Bronchus fibroblast of lung (primary cell): ENCODE measurements at places on chromosomes 2 and 18. TPM values are rescaled to one million over a fixed set of nuclear protein-coding genes. Genes with fewer than 3 reads are reported as not detected.

MAP4K4 gene
- 81.9 and 89.6 TPM in 2 replicates for total RNA-seq

TMEFF2 gene
- total RNA-seq = 17.0 and 19.3 TPM in 2 replicates

YPEL5 gene
- 22.7 and 23.8 TPM in 2 replicates for total RNA-seq

CXXC1 gene
- 43.6 and 46.9 TPM in 2 replicates for total RNA-seq

DSC3 gene
- 0.17 and 0.30 TPM in 2 replicates for total RNA-seq

TMEM247 gene
- total RNA-seq = not detected in 2 replicates

DNAJC5G gene
- total RNA-seq = not detected in 2 replicates

CRYGC gene
- total RNA-seq = not detected in 2 replicates

RBBP8 gene
- total RNA-seq = 21.7 and 27.1 TPM in 2 replicates

TTC32 gene
- total RNA-seq = 3.0 and 5.1 TPM in 2 replicates

ATOH8 gene
- total RNA-seq = 11.4 and 15.1 TPM in 2 replicates

MOCOS gene
- total RNA-seq = 6.1 and 6.4 TPM in 2 replicates

PPIG gene
- total RNA-seq = 11.6 and 12.9 TPM in 2 replicates

HOXD3 gene
- total RNA-seq = not detected in 2 replicates

SRBD1 gene
- 12.9 and 13.6 TPM in 2 replicates for total RNA-seq

MRPL30 gene
- total RNA-seq = 27.9 and 33.3 TPM in 2 replicates

ASB18 gene
- not detected in 2 replicates for total RNA-seq

IL1B gene
- total RNA-seq = 0.17 and 0.45 TPM in 2 replicates

CFLAR gene
- 19.5 and 24.7 TPM in 2 replicates for total RNA-seq

ANKRD62 gene
- not detected in 2 replicates for total RNA-seq

NFU1 gene
- 32.9 and 37.7 TPM in 2 replicates for total RNA-seq

CGREF1 gene
- 1.5 and 2.2 TPM in 2 replicates for total RNA-seq

C2orf15 gene
- not detected in 2 replicates for total RNA-seq

ACTG2 gene
- total RNA-seq = 16.5 and 24.8 TPM in 2 replicates

NYAP2 gene
- total RNA-seq = not detected in 2 replicates

VAMP5 gene
- total RNA-seq = 98.0 and 106 TPM in 2 replicates

RNF149 gene
- 16.1 and 21.9 TPM in 2 replicates for total RNA-seq

ALPP gene
- total RNA-seq = not detected in 2 replicates

ARHGAP28 gene
- 7.4 and 8.2 TPM in 2 replicates for total RNA-seq

WDR35 gene
- total RNA-seq = 5.9 and 6.1 TPM in 2 replicates

LRATD1 gene
- total RNA-seq = 1.0 and 1.3 TPM in 2 replicates

CCDC150 gene
- total RNA-seq = 1.6 and 4.4 TPM in 2 replicates

CCDC68 gene
- total RNA-seq = 3.7 and 6.1 TPM in 2 replicates

FAM228A gene
- 0.34 and 1.5 TPM in 2 replicates for total RNA-seq

SEPTIN10 gene
- total RNA-seq = 51.0 and 58.0 TPM in 2 replicates

CYB5A gene
- 120 and 121 TPM in 2 replicates for total RNA-seq

REEP1 gene
- 0.67 TPM in 1 of 2 replicates, not detected in the other for total RNA-seq

SS18 gene
- 73.1 and 129 TPM in 2 replicates for total RNA-seq

GCFC2 gene
- 10.7 and 12.3 TPM in 2 replicates for total RNA-seq

PUS10 gene
- 3.7 and 7.1 TPM in 2 replicates for total RNA-seq

SF3B1 gene
- 161 and 163 TPM in 2 replicates for total RNA-seq

FBLN7 gene
- 1.0 and 2.0 TPM in 2 replicates for total RNA-seq

MAB21L4 gene
- not detected in 2 replicates for total RNA-seq
